NCI-H1105 (cell line): ENCODE measurements at places on chromosomes 13 and 19.

DNA sequence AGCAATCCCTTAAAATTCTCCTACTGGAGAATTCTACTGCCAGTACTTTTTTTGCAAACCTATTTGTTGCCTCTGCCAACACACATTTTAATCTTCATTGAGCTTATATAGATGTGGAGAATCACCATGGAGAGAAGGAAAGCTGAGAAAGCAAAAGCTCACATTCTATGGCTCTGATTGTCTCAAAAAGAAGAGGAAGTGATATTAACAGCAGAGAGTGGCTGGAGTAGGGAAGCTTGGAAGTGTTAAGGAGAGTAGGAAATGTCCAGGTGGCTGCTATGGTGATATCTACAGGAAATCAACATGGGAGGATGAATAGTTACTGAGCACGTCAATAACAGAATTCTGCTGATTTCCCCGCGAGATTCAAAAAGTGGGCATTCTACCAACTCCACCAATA is 78.8 kb upstream of the TDRD3 start:
- no peak for DNase-seq

DNA sequence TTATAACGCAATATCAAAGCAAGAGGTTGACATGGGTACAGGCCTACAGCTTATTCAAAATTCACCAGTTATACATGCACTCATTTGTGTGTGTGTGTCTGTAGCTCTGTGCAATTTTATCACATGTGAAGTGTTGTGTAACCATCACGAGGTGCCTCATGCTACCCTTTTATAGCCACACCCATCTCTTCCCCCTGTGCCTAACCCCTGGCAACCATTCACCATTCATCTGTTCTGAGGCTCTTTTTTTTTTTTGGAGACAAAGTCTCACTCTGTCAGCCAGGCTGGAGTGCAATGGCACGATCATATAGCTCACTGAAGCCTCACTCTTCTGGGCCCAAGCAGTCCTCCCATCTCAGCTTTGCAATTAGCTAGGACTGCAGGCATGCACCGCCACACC is 78.4 kb downstream of the DPF1 start:
- no peak for DNase-seq

DNA sequence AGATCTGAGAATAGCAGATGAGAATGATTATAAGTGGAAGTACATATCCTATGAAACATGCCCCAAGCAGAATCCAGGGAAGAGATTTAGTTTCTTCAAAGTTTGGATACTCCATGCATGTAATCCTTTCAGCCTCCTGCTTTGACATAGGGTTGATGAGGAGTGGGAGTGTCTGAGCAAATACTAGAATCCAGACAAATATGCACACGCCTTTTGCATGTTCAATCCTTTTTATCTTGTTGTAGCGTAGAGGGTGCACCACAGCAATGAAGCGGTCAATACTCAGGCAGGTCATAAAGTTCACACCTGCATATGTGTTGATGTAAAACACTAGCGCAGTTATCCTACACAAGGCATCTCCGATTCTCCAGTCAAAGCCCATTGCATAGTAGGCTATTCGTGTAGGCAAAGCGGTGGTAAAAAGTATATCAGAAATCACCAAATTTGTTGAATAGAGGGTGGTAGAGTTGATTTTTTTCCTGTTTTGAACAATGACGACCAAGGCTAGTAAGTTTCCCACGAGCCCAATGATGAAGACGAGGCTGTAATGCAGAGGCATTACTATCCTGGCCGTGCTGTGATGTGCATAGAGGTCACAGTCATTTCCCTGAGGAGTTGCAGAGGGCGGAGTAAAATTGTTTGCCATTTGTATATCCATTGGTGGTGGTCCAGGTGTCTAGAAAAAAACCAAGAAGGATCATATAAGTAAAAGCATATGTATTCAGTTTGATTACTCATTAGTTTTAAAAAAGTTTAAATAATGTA is 11.5 kb downstream of the GPR183 start:
- DNase-seq: no peak

- DNase-seq: no peak
Measured at GRCh38 chr13:70473907-70474306, 365.7 kb upstream of the KLHL1 start.

- DNase-seq: no peak
Measured at GRCh38 chr19:6362351-6362801, 1.0 kb downstream of the CLPP start.

- no peak for DNase-seq
Measured at GRCh38 chr13:48234566-48235340, 1.7 kb downstream of the ITM2B start.

- no peak for DNase-seq
Measured at GRCh38 chr13:107994137-107994536, 221.2 kb downstream of the LIG4 start.

DNA sequence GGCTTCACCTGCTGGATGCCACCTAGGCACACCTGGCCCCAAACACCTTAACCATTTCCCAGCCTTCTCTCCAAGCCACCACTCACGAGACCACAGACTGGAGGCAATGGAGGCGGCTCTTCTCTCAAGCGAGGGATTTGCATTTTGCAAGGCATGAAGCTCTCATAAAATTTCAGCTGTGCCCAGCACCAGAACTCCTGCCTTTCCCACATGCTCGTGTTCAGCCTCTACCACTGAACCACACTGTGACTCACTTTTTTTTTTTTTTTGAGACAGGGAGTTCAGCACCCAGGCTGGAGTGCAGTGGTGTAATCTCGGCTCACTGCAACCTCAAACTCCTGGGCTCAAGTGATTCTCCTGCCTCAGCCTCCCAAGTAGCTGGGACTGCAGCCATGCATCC is 10.6 kb downstream of the NANOS3 start:
- DNase-seq: no peak

- no peak for DNase-seq
Measured at GRCh38 chr19:5628919-5629481, 6.1 kb downstream of the SAFB start.

GRCh38 chr13:80040981-80041317 is 300.0 kb downstream of the SPRY2 start:
- no peak for DNase-seq

DNA sequence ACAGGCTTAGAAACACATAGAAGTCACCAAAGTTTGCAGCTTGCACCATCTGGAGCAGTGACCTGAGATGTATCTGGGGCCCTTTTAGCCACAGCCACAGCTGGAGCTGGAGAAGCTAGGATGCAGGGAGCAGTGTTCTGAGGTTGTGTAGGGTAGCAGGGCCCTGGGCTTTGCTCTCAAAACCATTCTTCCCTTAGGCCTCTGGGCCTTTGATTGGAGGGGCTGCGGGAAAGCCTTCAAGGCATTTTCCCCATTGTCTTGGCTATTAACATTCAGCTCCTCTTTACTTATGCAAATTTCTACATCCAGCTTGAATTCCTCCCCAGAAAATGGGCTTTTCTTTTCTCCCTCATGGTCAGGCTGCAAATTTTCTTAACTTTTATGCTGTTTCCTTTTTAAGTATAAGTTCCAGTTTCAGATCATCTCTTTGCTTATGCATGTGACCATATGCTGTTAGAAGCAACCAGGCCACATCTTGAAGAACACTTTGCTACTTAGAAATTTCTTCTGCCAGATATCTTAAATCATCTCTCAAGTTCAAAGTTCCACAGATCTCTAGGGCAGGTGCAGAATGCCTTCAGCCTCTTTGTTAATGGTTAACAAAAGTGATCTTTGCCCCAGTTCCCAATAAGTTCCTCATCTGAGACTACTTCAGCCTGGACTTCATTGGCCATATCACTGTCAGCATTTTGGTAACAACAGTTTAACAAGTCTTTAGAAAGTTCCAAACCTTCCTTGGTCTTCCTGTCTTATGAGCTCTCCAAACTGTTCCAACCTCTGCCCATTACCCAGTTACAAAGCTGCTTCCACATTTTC is 48.5 kb downstream of the NBEA start:
- no peak for DNase-seq

- DNase-seq: no peak
Measured at GRCh38 chr19:16726916-16727315, 7.3 kb downstream of the NWD1 start.

- no peak for DNase-seq
Measured at GRCh38 chr19:29172302-29172701, 40.6 kb downstream of the UQCRFS1 start.

GRCh38 chr19:1807695-1808394 is 4.2 kb downstream of the ATP8B3 start:
- no peak for DNase-seq

DNA sequence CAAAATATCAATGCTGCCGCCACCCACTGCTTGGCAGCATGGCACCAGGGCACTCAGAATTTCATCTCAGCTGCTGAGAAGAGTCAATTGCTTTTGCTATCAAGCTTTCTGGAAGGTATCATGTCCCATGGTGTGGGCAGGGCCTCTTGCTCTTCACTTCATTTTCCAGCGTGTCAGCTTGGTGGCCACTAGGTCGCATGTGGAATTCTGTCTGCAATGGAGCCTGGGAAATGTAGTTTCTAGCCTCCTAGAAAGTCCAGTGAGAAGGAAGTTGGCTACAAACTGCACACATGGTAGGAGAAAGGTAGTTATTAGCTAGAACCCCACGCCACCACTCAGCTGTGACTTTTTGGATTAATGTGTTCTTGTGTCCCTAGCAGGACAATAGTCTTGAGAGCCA is 105.3 kb downstream of the MYO16 start:
- no peak for DNase-seq

- no peak for DNase-seq
Measured at GRCh38 chr19:6568816-6569215, 22.1 kb downstream of the CD70 start.

DNA sequence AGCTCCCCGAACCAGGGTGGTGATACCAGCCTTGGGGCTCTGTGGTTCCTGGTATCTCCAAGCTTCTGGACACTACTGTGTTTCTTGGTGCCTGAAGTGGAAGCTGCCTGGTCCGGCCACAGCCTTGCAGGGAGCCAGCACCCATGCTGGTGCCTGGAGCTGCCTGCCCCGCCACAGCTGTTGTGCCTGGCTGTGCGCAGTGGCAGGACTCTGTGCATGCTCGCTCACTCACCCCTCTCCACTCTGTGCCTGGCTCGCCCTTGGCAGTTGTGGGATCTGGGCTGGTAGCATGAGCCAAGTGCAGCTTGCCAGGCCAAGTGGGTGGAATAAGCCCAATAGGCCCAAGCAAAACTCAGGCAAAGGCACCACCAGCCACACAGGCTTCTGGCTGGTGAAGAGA is 1225.3 kb downstream of the SLITRK5 start:
- DNase-seq: no peak
